ENCODE measurements at places on chromosomes 1 and 21. TPM values are rescaled to one million over a fixed set of nuclear protein-coding genes. Genes with fewer than 3 reads are reported as not detected.

DNA sequence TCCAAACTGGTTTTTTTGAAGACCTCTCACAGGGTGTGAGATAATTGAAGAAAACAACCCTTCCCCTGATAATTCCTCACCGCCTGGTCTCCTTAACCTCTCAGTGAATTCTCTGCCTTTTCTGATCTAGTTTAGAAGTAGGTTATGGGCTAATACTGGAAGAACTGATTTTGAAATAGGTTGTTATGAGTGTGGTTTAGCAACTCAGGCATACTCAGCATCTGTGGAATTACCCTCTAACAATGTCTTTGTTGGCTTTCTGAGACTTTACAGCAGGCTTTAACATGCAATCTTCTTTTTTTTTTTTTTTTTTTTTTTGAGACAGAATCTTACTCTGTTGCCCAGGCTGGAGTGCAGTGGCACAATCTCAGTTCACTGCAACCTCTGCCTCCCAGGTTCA is 10.3 kb upstream of the PLD5 start:
- ATAC-seq: no peak

DNA sequence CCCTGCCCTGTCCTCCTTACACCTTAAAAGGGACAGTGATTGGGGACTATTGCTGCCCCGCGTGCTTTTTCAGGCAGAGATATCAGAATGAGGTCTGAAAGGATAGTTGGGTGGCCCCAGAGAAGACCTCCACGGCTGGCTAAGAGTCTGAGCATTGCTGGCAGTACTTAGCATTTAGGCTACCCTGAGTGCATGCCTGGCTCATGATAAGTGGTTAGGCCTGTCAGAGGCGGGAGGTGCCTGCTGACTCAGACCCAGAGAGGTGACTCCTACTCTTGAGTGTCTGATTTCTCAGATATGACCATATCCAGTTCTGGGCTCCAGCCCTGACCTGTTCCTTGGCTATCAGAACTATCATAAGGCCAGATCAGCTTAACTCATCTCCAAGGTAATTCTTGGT is 213.7 kb downstream of the PBX1 start:
- peak; percentile 81 for ATAC-seq

GRCh38 chr1:48596046-48596445 is 124.0 kb upstream of the SPATA6 start:
- no peak for ATAC-seq

Gene MORN1
- total RNA-seq: 9.1 TPM

Gene CELA2A
- not detected for total RNA-seq

Gene FAM163A
- 0.19 TPM for total RNA-seq

Gene CD1C
- not detected for total RNA-seq

All from gastroesophageal sphincter (tissue), 4 donors.